Activated CD4-positive, alpha-beta T cell treated with anti-CD3 and anti-CD28 coated beads for 36 hours (primary cell): ENCODE measurements at places on chromosomes 7 and 10. TPM values are rescaled to one million over a fixed set of nuclear protein-coding genes. Genes with fewer than 3 reads are reported as not detected.

The ARL5B gene
- total RNA-seq, result 11.3 TPM

The IL15RA gene
- total RNA-seq, result 22.1 TPM

The OPTN gene
- 67.8 TPM for total RNA-seq

The ASCC1 gene
- total RNA-seq, result 68.9 TPM

The FBXW4 gene
- total RNA-seq, result 36.3 TPM

The UTF1 gene
- not detected for total RNA-seq

The PILRB gene
- 30.5 TPM for total RNA-seq

The ITGB8 gene
- total RNA-seq, result 0.07 TPM

The CFAP58 gene
- total RNA-seq, result 0.60 TPM

The GDF10 gene
- total RNA-seq, result 0.32 TPM

- no peak for DNase-seq
Measured at GRCh38 chr10:66085906-66086305, 839.9 kb upstream of the LRRTM3 start.

DNA sequence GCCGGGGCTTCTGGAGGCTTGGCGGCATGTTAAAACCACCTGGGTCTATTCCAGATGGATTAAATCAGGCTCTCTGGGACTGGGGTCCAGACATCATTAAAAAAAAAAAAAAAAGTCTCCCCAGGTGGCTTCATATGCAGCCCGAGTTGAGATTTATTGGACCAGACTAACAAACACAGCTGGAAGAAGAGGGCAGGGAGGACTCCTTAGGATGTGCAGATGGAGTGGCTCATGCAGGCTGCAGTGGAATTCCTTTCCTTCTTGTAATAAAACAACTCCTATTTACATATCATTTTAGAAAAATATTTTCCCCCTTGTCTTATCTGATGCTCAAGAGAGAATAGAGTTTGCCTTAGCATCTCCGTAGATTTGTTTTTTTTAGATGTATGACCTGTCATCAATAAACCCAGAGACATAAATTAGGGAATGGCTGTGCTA lies 238.1 kb downstream of the CAMK1D start:
- no peak for DNase-seq

DNA sequence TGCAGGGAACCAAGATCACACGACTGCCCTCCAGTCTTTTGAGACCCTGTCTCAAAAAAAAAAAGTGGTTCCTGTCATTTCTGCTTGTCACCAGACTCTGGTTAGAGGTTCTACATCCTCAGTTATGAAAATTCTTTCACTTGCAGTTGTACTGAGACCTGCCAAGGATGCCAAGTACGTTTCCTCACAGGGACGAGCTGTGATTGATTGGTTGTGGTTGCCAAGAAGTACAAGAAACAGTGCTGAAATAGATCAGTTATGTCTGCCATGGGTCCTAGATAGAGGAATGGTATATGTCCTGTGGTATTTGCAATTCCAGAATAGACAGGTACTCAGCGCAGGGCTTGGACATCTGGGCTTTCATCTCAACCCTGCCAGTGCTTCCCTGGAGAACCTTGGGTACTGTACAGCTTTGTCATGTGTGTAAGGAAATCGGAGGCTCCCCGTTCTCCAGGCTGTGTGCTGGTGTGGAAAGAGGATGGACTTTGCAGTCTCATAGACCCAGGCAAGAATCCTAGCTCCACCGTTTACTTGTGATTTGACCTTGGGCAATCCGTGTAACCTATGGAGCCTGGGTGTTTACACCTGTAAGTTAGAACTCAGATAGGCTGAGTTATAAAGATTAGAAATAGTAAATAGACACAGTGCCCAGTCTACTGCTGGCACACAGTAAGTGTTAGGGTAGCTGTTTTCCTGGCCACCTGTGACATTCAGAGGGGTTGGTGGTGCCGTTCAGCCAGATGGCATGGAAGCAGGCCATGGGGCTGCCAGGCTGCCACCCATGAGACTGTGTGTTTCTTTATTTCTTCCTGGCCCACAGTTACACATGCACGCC lies 53.0 kb downstream of the COL13A1 start:
- no peak for DNase-seq

GRCh38 chr10:69573056-69573806 lies at the start of gene NEUROG3:
Gene NEUROG3, minus strand, starts transcription at chr10:69573422. Its CDS starts 379 bp downstream, at chr10:69573043.
- DNase-seq, result peak; percentile 31

- no peak for DNase-seq
Measured at GRCh38 chr7:48782511-48782910, 141.8 kb upstream of the CDC14C start.

DNA sequence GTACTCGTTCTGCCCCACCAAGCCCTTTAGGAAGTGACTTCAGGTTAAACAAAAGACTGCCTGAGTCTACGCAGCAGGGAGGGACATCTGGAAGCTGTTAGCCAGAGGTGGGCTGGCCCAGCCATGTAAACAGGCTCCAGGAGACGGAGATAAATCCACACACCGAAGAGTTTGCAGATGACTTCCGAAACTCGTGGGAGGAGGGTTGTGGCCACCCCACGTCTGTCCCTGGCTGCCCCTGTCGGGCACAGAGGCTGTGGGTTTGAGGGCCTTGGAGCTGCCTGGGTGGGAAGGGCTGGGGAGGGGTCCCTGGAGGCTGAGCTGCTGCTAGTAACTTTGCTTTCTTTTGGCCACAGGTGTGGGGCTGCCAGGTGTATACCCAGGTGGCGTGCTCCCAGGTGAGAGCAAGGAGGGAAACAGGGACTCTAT lies 15.6 kb downstream of the ELN start:
- DNase-seq, result no peak

- no peak for DNase-seq
Measured at GRCh38 chr7:70436790-70437350, 695.1 kb upstream of the GALNT17 start.

DNA sequence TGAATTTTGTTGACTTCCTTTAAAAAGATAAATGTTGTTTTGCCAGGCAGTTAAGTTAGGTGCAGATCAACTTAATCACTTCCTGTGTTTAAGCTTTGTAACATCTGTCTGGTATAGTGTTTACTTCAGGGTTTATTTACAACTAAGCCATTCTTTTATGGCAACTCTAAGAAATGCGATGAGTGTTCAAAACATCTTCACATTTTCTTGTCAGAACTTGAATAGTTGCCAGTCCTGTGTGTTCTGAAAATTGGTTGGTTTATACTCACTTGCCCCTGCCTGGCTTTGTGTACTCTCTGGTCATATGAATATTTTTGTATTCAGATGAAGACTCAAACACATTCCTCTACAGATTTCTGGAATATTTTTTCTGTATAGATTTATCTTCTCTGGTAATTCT lies 327.2 kb downstream of the MDFIC start:
- no peak for DNase-seq

GRCh38 chr10:11510281-11510680 lies 101.2 kb downstream of the USP6NL start:
- no peak for DNase-seq

DNA sequence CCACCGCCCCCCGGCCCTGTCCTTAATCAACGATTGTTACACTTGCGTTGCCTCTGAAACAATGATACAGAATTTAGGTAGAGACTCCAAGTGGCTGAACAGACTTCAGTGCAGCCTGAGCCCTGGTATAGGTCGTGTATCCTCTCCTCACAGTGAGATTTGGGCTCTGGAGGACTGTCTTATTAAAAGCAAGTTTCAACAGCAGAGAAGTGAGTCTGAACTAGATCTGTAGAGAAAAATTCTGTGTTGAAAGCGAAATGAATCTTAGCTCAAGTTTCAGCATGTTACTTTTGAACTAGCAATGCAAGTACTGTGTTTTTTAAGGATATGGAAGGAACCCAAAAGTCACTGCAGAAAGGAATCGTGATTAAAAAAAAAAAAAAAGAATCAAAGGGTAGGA lies 103.1 kb downstream of the HOXA1 start:
- no peak for DNase-seq

GRCh38 chr10:69883310-69884023 lies 81.8 kb downstream of the COL13A1 start:
- DNase-seq, result peak; percentile 13

DNA sequence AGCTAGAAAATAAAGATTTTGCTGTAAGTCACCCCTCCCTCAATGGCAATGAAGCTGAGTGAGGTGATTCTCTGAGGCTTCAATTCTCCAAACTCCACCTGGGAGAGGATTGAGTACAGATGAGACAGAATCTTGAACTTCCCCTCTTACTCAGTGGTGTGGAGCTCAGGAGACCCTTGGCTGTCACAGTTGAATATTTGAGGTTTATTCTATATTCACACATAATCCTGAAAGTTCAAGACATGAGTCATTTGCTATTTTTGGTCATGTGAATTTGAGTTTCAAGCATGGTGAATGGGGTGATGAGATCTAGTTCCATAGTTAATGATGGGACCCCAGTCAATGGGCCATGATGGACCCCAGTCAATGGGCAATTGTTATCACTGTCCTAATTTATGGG lies 13.9 kb upstream of the TECTB start:
- no peak for DNase-seq

GRCh38 chr7:77833136-77833535 lies 34.6 kb downstream of the PHTF2 start:
- DNase-seq, result no peak

- no peak for DNase-seq
Measured at GRCh38 chr7:133477791-133478190, 224.9 kb downstream of the EXOC4 start.

GRCh38 chr10:11026773-11027172 lies 9.1 kb downstream of the CELF2 start:
- DNase-seq, result no peak

DNA sequence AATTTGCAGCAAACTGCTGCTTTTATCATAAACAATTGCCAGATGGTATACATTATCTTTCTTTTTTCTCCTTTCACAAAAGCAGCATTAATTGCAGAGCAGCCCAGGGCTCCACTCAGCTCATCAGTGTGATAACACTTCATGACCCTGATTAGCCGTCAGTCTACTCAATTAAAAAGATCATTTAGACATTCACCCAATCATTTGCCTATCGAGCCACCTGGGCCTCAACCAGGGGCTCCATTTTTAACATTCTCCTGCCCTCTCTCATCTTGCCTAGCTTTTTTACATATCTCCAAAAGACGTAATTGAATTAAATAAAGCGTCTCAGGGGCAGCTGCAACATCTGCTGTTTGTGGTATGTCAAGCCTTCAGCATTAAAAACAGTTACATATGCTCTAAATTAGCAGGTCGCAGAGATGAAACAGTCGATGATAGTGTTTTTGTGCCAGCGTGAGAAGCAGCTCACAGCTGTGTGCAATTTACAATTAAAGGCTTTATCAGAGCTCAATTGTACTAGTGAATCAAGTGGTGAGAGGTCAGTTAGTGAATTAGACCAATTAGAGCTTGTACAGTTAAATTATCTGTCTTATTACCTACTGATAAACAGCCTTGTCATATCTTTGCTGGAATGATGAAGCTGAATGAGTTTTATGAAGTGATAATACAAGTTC lies 522.5 kb downstream of the ETV1 start:
- DNase-seq, result no peak

GRCh38 chr10:68171539-68172080 lies 60.3 kb downstream of the ATOH7 start:
- DNase-seq, result no peak

DNA sequence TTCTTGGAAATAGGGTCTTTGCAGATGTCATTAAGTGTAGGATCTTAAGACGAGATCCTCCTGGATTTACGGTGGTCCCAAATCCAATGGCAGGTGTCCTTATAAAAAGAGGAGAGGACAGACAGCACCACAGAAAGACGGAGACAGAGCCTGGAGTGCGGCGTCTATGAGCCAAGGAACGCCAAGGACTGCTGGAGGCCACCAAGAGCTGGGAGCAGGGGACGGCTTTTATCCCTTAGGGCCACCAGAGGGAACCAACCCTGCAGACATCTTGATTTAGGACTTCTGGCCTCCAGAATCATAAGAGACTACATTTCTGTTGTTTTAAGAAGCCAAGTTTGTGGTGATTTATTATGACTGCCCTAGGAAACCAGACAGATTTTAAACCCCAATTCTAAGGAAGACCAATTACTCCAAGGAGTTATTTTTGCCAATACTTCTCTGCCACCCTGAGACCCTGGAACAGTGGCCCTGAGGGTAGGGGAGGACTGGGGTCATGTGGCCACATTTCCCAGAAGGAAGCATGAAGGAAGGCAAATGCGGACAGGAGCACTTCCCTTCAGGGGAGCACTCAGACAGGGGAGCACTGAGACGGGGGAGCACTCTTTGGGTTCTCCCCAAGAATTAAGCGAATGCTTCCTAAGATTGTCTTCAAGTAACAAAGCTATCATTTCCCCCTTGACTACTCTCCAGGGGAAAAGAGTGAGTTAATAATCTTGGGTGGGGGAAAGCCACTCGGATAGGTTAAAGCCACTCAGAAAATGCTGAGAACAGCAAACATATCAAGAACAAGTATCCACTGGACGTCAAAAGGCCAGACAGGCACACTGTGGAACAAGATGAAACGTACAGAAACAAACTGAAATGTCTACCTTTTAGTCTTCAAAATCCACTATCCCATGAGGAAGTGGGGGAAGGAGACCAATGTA lies 67.5 kb downstream of the CHST15 start:
- no peak for DNase-seq

GRCh38 chr7:27173511-27173955 lies 587 bp downstream of the HOXA10 start:
- DNase-seq, result peak; percentile 50

GRCh38 chr10:129973674-129974059 lies 9.6 kb upstream of the EBF3 start:
- DNase-seq, result no peak

GRCh38 chr10:132616170-132616995 lies 78.8 kb downstream of the INPP5A start:
- peak; percentile 80 for DNase-seq

DNA sequence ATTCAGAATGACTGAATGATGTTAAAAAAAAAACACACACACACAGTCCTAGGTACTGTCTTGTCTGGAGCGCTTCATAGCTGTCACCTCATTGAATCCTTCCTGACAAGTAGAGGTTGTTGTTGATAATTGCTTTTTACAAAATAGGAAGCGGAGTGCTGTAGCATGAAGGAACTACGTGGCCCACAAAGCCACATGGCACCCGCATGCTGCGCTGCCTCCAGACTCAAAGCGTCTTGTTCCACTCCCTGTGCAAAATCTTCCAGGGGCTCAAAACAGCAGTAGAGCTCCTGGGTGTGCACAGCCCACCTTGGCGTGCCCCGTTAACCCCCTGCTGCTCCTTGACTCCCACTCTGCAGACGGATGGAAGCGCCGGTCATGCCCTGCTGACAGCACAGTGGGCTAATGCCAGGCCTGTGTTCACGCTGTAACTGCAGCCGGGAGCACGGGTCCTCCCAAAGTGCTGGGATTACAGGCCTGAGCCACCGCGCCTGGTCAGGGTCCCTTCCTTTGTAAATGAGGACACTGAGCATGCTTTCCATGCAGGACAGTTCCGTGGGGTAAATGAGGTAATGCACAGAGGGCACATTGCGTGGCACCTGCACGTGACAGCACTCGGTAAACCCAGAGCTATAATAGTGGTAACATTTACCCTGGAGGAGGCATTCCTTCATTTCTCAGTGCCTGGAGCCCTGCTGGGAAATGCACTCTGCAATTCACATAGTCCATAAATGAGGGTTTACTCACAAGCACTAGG lies 91.1 kb upstream of the GNA12 start:
- DNase-seq, result no peak

DNA sequence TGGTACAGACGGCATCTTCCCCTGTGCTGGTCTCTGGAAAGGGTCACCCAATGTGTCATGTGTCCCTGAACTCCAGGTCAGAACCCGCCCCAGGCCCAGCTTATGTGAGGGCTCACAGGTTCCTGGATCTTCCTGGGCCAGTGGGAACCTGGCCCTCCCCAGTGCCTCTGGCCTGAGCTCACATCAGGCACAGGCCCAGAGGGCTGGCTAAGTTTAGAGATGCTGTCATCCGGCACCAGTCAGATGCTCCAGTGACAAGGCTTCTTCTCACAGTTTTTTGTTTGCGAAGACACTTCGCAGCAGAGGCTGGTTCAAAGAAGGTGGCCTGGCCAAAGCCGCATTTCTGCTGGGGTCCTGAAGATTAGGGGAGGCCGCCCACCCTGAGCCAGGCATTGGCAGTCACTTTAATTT lies 11.8 kb downstream of the CAMK2B start:
- no peak for DNase-seq

GRCh38 chr10:73762915-73763314 lies 18.7 kb downstream of the SEC24C start:
- peak; percentile 50 for DNase-seq
